ENCODE measurements at places on chromosomes 2 and 18.

DNA sequence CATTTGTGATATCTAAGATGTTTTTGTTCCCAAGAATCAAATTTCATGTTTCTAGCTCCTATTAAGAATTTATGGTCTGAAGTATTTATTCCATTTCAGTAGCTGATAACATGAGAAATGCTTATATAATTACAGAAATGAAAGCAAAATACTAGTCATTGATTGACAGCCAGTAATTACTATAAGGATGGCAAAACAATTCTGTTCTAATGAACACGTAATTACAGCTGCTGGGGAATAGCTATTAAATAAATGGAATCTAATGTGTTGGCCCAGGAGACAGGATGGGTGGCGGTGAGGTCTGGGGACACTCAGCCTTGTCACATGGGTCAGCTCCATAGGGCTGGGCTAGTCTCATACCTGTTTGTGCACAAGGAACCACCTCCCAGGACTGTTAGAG is 263.5 kb downstream of the FHOD3 start:
- DNase-seq: no peak

DNA sequence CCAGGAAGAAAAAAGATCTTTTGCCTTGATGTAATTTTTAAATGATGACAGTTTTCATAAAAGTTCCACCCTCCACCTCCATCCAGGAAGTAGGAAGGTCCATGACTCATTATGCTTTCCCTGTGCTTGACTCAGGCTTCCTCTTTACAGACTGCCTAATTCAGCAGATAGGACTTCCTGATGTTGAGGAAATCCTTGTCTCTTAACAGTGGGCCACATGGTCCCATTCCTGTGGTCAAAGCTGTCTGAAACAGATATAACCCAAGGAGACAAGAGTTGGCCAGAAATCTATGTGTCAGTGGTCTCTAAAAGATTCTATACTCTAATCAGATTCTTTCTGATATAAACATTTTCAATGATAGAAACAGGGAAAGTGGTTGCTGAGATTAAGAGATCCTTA is 119.1 kb downstream of the BAZ2B start:
- no peak for DNase-seq

DNA sequence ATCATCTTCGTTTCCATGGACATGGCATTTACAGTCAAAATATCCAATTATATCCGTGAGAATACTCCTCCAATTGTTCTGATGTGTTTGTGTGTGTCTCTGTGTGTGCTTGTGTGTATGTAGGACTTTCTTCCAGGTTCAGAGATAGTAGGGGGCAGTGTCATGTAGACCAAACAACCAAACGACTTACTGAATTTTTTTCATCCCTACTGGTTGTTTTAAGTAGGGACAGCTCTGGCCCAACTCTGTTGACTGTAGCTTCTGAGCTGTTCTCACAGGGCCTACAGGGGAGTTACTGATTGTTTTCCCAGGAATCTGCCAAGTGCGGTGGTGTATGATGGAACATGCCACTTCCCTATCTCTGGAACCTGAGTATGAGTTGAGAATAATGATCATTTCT is 69.6 kb downstream of the ETAA1 start:
- DNase-seq: no peak

DNA sequence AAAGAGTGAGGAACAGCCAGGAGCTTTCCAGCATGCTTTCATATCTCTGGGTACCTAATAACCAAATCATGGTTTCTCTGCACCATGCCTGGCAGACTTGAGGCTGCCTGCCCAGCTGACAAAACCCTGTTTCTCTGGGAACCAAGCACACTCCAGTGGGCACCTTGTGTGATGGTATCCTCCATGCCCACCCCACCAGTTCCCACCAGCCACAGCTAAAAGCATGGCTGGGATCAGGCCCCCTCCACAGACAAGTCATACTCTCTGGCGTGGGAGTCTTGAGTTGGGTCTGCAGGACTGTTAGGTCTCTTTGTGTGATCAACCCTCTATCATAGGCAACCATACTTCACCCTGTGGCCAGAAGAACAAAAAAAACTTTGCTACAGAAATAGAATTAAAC is 56.0 kb downstream of the TMEM163 start:
- no peak for DNase-seq

DNA sequence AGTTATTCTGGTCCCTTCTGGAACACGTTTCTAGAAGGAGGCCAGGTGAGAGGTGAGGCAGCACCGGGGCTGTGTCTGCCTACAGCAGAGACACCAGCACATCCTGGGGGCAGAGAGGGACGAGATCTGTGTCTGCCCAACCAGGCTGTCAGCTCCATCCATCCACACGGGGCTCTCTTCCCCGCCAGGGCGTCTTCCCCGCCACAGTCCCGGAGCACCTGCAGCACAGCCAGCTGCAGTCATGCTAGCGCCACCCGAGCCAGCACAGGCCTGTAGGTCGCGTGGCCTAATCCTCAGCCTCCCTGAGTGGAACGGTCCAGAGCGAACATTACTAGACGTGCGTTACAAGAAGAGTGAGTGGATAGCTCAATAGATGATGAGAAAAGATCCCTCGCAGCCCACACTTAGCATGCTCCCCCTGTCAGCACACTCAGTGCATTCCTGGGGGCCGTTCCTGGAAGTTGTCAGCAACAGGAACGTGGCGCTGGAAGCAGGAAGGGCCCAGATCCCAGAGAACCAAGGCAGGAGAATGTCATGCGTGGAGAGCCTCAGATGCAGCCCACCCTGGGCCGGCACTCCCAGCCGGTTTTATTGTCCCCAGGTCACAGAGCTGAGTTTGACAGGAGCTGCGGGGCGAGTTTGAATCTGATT is 179.0 kb downstream of the TWIST2 start:
- DNase-seq: no peak

- DNase-seq: no peak
Observed at GRCh38 chr18:76546088-76546435, 51.0 kb upstream of the ZNF516 start.

DNA sequence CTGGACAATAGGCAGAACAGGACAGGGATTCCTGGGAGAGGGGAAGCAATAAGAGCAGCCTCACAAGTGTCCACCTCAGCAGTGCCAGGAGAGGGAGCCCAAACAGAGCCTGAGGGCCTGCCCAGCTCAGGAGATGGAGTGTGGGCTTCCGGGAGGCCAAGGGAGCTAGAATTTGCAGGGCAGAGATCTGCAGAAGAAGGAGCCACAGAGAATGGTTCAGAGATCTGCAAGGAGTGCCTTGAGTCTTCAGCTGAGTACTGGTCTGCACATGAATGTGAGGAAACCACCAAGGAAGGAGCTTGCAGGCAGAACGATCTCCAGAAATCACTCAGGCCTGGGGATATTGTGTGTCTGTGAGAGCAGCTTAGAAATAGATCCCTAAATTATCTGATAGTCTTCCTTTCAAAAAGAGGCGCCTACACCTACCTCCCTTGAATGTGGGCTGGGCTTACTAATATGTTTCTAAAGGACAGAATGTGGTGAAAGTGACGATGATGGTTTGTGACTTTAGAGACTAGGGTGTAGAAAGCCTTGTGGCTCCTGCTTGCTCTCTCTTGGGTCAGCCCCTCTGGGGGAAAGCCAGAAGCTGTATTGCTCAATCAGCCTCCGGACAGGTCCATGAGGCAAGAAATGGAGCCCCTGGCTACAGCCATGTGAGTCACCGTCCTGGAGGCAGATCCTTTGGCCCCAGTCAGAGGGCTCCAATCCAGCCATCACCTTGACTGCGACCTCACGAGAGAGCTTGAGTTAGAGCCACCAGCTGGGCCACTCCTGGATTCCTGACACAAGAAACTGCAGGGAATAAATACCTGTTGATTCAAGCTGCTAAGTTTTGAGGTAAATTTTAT is 7.6 kb upstream of the LPIN1 start:
- peak; percentile 50 for DNase-seq

GRCh38 chr2:31138037-31138962 is at the start of gene GALNT14:
TSS of gene GALNT14 (minus strand) at chr2:31138440. CDS start at chr2:31138086, 354 bp downstream.
- peak; percentile 68 for DNase-seq

GRCh38 chr18:33181016-33181415 is 259.5 kb downstream of the CCDC178 start:
- DNase-seq: no peak

DNA sequence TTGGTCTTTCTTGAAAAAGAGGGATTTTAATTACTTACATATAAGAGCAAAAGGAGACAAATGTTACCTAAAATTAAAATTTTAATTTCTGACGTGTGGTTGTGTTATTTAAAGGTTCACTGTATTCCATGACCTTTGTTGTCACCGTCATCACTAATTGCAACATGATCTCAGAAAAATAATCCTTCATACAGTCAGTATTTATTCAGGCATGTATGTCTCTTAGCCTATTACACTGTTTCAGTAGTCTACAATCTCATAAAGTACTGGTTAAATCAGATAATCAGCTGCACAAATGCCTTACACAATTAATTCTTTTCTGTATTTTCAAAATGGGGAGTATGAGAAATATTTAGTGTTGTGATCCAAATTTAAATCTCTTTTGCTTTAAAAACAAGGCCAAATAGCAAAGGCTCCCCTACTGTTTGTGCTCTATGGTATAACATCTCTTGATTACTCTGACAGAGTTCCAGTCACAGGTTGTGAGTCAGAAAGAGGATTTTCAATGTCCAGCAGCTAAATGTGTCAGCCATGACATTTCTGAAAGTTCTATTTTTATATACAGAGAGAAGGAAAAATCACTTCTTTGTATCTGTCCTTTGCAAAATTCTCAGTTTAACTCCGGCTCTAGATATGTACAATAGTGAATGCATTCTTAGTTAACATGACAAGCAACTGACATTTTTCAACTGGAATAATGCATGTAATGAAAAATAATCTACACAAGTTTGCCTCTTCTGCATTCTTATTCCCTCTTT is 184.0 kb downstream of the FIGN start:
- no peak for DNase-seq

DNA sequence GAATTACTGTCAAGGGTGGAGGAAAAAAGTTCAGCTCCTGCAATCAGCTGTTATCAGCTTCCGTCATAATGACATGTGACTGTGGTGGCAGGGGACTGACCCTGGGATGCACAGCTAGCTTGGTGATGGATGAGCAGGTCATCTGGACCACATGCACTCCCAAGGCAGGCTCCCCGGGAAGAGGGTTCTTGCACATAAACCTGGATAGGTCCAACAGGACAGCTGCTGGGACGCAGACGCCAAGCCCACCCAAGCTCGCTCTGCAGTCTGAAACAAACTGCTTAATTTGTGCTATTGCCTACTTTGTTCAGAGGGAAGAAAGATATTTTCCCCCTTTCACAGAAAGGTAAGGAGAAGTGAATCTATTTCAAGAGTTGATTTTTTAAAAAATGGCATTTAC is 30.2 kb downstream of the FAM178B start:
- DNase-seq: no peak

GRCh38 chr2:46984642-46985476 is 69.3 kb upstream of the MCFD2 start:
- peak; percentile 80 for DNase-seq

- DNase-seq: no peak
Observed at GRCh38 chr18:78939734-78940494, 39.7 kb upstream of the SALL3 start.

DNA sequence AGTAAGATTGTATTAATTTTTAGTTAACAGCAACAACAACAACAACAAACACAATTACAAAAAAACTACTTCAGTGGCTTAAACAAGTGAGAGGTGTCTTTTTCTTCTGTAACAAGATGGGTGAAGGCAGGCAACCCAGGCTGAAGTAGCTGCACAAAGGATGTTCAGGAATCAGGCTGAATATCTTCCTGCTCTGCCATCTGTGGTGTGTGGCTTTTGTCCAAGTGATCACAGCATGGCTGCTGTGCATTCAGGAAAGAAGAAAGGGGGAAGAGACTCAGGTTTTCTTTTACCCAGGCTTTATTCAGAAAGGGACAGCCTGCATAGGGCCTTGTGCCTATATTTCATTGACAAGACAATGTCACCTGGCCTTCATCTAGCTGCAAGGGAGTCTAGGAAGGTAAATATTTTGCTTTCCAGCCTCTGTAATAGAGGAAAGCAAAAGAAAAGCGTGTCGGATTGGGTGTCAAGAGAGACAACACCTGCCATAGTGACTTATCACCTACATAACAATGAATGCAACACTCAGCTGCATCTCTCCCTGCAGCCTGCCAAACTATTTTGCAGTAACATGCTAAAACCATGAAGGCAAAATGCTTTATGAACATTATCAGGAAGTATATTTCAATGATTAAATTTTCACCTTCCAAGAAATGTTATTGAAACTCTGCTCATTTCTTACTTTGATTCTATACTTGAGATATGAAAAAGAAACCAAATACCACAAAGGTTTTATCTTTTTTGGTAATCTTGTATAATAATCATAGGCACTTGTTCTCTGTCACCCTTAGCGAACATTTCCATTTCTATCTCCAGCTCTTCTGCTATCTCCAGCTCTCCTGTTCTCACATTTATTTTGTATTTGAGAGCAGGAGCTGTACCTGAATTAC is 14.6 kb downstream of the G6PC2 start:
- DNase-seq: peak; percentile 9

GRCh38 chr2:29417630-29418029 is 302.4 kb downstream of the CLIP4 start:
- DNase-seq: no peak

GRCh38 chr18:2547477-2548087 is 23.7 kb downstream of the METTL4 start:
- DNase-seq: no peak

All from activated CD8-positive, alpha-beta T cell treated with anti-CD3 and anti-CD28 coated beads for 36 hours (primary cell).